Stimulated activated CD4-positive, alpha-beta T cell treated with anti-CD3 and anti-CD28 coated beads, TNF-alpha, amount 100 ng/mL, for 4 hours (primary cell): ENCODE measurements at places on chromosomes 5 and 9.

DNA sequence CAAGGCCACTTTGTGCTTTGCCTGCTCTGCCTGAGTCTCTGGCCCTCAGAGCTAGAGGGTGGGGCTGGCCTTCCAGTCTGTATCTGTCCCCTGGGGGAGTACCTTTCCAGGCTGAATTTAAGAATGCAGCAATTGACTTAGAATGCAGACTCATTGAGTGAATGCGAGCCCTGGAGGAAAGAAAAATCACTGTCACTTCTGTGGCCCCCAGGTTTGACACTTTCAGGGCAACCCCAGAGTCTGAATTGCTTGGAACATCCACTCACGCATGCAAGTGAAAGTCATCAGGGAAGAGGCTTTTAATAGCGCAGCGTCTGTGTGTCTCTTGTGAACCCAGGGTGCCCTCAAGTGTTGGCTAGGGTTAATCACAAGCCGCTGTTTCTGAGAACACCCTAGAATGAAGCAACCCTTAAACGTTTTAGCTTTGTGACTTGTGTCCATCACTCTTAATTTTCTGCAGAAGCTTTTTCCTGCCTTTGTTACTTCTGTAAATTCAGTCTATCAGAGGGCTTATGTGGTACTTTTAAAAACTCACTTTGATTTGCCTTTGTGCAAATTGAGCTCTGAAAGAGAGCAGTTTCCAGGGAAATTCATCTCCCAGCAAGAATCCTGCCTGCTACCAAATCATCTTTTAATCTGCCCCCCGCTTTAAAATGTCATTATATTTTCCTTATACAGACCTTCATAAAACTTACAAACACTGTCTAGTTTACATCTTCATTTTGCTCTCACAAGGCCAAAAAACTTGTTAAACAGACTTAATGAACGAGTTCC is 146.8 kb upstream of the IQGAP2 start:
- peak; percentile 23 for DNase-seq

DNA sequence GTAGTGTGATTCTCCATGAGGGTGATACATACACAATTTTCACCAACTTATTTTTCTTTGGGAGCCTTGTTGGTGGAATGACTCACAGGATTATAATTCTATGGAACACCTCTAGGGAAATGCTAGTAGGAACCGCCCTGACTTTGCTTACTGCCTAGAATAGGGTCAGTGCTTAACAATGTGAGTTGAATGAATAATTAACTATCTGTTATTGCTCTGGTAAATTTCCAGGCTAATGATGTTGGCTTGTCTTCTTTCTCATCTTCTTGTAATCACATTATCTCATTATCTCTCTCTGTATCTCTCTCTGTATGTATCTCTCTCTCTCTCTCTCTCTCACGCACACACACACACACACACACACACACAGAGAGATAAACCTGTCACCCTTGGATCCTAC is 291.1 kb downstream of the TRIM32 start:
- DNase-seq = no peak

GRCh38 chr5:77893225-77893860 is 117.2 kb upstream of the TBCA start:
- no peak for DNase-seq

- DNase-seq = no peak
Observed at GRCh38 chr5:126186210-126186609, 237.0 kb upstream of the GRAMD2B start.

DNA sequence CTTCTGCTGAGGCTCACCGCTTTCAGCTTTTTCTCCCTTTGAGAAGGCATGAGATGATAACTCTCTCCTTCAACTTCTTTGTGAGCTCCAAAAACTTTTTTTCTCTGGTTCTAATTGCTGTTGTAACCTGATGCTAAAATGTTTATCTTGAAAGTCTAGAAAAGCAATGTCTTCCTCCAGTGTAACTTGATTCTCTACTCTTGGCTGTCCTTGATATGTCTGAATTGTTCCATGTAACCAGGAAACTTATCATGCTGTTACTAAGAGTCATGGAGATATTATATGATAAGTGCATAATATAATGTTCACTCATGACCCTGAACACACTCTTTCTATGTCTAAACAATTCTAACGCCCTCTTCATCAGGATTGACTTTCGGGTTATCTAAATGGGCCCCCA is 128.0 kb upstream of the ABCA1 start:
- no peak for DNase-seq

DNA sequence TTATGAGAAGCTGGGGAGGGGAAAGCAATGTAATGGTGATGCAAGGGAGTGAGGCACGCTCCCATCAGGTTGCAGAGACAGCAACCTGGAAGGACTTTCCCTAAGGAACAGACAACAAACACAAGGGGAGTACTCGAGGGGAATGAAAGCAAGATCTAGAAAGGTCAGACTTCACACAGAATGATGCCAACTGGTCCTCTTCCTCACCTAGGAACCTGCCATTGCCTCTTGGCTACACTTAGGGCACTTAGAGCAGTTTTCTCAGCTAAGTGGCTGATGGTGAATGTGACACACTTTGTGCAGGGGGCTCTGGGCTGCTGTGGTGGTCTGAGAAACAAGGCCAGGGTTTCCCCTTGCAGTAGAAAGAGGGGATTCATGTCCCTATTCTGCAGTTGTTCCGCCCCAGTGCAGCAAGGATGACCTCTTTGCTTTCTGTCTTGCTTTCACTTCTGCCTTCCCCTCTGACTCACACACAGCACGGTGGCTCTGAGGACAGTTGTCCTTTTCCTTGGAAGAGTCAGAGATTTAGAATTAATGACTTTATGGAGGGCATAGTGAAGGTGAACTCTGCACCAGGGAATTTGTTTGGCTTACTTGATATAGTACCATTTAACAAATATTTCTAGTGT is 394.0 kb upstream of the KLF4 start:
- DNase-seq = no peak

- no peak for DNase-seq
Observed at GRCh38 chr9:38010918-38011704, 57.9 kb downstream of the SHB start.

GRCh38 chr5:42691413-42691937 is 65.1 kb upstream of the CCDC152 start:
- DNase-seq = no peak

GRCh38 chr5:51983161-51983560 is 599.9 kb downstream of the ISL1 start:
- DNase-seq = no peak

DNA sequence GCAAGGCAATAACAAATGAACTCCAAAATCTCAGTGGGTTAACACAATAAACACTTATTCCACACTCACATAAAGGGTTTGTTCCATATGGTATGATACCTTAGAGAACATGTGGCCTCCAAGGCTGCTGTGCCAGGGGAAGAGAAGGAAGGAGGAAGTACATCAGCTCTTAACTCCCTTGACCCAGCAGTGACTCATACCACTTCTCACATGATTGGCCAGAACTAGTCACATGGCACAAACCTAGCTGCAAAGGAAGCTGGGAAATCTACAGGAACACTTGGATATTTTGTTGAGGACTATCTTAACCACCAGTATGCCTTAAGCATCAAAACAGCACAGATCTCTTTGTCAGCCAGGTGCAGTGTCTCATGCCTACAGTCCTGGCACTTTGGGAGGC is 99.3 kb downstream of the SLIT3 start:
- no peak for DNase-seq

DNA sequence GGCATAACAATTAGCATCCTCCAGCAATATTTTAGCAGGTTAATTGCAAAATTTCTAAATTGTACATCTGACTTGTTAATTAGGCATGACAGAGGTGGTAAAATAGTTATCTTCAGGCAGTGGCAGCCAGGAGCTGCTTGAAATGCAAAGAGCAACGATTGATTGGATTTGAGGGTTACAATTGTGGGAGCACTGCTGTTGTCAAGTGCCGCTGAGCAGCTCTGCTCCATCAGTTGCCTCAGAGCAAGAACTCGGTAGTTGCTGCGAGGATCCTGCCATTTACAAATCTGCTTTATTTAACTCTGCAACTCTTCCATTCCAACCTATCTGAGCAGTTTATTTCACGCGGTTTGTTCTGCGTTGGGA is 12.6 kb downstream of the PBX3 start:
- no peak for DNase-seq

- no peak for DNase-seq
Observed at GRCh38 chr5:1002836-1003235, 5.8 kb upstream of the NKD2 start.

GRCh38 chr5:150606476-150606875 is 34.0 kb upstream of the SYNPO start:
- DNase-seq = no peak

GRCh38 chr9:27505744-27506161 is 18.3 kb upstream of the IFNK start:
- no peak for DNase-seq

DNA sequence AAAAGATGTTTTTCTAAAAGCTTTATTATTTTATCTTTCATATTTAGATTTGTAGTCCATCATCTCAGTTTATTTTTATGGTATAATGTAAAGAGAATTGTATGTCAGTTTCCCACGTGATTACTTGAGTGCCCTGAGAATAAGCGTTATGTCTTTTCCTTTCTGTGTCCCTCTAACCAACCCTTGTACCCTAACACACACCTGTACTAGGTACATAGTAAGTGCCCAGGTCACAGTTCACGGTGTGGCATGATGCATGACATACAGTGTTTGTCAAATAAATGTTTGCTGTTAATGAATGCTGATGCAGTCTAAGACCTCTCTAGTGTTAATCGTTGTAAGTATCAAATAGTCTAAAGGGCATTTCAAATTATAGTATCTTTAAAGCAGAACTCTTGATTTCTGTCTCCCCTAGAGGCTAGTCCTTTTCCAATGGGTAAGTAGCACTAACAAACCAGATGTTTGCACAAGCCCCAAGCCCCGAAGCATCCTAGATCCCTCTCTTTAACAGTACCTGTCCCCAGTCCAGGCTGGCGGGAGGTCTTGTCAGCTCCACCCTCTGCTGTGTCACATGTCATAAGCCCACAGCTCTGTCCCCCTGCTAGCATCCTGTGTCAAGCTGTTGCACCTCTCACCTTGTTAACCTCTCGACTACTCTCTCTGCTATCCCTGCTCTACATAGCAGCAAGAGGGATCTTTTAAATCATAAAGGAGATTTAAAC is 23.7 kb downstream of the NUP214 start:
- DNase-seq = no peak

DNA sequence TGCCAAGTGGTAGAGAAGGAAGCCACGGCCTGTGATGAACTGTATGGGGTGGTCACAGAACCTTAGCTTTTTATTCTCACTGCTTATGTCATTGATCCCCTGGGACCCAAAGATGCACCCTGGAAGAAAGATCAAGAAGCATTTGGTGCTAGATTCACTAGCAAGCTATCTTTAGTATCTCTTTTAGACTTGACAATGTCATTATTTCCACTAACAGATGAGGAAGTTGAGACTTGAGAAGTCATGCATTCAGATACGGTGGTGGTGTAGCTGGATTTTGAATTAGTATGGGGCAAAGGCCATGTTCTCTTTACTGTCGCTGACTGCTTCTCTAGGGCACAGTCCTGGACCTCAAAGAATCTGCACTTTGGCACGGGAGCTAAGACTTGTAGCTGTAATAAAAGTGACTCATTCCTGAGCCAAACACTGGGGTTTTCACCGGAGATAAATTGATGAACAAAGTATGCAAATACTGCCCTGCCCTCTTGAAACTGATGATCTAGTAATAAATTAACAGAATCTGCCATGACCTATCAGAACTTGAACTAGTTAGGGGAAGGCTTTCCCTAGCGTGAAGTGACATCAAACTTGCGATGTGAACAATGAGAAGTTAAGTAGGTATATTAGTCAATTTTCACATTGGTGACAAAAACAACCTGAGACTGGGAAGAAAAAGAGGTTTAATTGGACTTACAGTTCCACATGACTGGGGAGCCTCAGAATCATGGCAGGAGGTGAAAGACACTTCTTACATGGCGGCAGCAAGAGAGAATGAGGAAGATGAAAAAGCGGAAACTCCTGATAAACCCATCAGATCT is 5.4 kb downstream of the GDA start:
- no peak for DNase-seq

DNA sequence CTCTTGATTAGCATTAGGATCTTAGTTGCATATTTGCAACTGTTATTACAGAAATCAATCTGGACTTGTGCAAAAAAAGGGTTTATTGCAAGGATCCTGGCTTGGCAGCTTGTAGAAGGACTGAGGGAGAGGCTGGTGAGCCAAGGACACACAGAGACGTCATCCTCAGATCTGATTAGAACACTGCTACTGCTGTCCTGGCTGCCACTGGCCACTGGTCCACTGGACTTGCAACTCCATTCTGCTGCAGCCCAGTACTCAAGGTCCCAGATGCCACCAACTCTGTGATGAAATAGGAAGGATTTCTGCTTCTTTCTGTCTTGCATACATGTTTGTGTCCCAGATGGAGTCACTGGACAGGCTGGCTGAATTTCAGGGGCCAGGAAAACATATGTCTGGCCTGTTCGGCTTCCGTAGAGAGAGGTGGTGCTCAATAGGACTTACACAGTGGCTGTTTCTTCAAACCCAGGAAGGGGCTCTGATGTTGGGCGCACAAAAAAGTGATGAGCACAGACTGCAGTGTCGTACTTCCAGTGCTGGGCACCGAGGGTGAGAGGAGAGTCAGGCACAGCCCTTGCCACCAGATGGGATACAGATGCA is 68.9 kb upstream of the SH3PXD2B start:
- no peak for DNase-seq

DNA sequence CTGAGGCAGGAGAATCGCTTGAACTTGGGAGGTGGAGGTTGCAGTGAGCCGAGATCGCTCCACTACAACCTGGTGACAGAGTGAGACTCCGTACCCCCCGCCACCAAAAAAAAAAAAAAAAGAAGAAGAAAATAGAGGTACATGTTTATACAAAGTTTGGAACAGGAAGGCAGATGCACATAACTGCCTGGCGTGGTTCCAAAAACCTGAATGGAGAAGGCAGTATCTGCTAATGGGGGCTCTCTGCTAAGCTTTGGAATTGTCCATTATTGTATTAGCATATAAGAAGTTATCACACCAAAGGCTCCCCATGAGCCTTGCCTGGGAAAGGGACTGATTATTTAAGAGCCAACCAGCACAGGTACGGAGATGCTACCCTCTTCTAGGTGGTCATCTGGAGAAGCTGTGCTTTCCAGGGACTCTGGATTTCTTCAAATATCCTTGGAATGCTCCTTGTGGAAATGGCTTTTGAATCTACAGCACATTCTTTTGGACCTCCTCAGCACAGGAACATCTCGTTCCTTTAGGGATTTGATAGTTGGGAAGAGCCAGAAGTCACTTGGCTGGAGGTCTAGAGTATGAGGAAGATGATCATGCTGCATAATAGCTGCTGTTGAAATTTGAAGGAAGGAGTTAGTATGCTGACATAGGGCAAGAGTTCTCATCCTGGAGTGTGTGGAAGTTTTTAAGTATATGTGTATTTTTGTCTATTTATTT is 42.5 kb upstream of the ABCA1 start:
- no peak for DNase-seq

GRCh38 chr5:149264439-149265067 is 7.1 kb upstream of the AFAP1L1 start:
- DNase-seq = peak; percentile 20
